ENCODE measurements at places on chromosomes 16 and 17. TPM values are rescaled to one million over a fixed set of nuclear protein-coding genes. Genes with fewer than 3 reads are reported as not detected.

- DNase-seq = no peak
These were observed 78.6 kb downstream of the COPRS start for GRCh38 chr17:31780483-31780882.

GRCh38 chr16:85968041-85968920 lies 69.3 kb downstream of the IRF8 start:
- DNase-seq = no peak

DNA sequence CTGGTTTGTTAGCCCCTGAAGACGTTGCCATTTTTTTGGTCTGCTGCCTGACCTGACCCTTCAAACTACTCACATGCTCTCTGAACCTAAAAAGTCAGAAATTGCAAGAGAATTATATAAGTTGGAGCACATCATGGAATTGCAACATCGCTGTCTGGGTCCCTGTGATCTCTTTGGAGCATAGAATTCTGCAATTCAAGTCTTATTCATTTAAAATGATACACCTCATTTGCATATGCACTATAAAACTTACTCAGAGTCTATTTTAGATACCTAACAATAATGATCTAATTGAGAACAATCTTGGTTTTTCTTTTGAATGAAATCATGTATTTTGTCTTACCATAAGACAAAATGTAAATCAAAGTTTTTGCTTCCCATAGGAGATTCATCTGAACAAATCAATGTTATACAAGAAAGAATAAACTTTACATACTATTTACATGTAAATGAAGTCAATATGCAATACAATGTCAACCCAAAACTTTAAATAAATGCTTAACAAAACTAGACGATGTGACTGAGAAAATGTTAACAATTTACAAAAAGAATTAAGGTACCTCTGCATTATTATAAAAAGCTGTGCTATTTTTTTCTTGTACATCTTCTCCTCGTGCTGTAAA lies 99.7 kb downstream of the HELZ start:
- no peak for DNase-seq

GRCh38 chr17:40960144-40960543 lies 6.6 kb downstream of the KRT39 start:
- DNase-seq = no peak

CDYL2 gene
- 7.1 TPM for polyA plus RNA-seq

HS3ST6 gene
- polyA plus RNA-seq = 0.88 TPM

NPIPA3 gene
- 6.9 TPM for polyA plus RNA-seq

MRPS7 gene
- 72.5 TPM for polyA plus RNA-seq

Measured in right renal pelvis (tissue), 4 donors.